Natural killer cell (primary cell): ENCODE measurements at places on chromosomes 7 and 10. TPM values are rescaled to one million over a fixed set of nuclear protein-coding genes. Genes with fewer than 3 reads are reported as not detected.

ZP3 gene
- 6.1 TPM for total RNA-seq

TLX1 gene
- not detected for total RNA-seq

ECHDC3 gene
- 4.8 TPM for total RNA-seq

PLCE1 gene
- total RNA-seq = not detected

SEMA3C gene
- total RNA-seq = 12.2 TPM

CDK14 gene
- total RNA-seq = 12.5 TPM

CALML5 gene
- total RNA-seq = not detected

FGFBP3 gene
- total RNA-seq = 2.9 TPM

ZNF736 gene
- total RNA-seq = 26.6 TPM

FAM25A gene
- not detected for total RNA-seq

PDLIM1 gene
- total RNA-seq = 7.1 TPM

PSPH gene
- 2.8 TPM for total RNA-seq

DNA sequence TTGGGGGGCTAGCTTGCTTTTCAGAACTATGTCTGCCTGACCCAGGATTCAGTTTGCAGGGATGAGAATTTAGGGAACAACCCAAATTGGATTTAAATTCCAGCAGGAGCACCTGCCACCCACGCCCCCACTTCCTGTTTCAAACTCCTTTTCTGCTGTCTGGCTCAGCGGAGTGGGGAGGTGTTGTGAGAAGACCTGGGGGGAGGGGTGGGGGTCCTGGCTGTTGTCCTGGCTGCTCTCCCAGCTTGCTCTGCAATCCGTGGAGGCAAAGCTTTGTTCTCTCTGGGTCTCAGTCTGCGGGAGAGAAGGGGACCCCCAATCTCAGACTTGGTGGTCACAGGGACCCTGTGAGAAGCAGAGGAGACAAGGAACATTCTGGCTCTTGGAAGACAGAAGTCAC, 799 bp downstream of the KCNK18 start:
- H3K27ac ChIP-seq = no peak overlapping the region
- H3K27me3 ChIP-seq = no peaks in the 10 kb centered on the region
- no peaks in the 10 kb centered on the region for H3K36me3 ChIP-seq
- no peaks in the 10 kb centered on the region for H3K4me1 ChIP-seq
- H3K4me3 ChIP-seq = no peak overlapping the region

- no peaks in the 10 kb centered on the region for H3K27me3 ChIP-seq
- no peak overlapping the region for H3K4me3 ChIP-seq
- no peaks in the 10 kb centered on the region for H3K36me3 ChIP-seq
- no peak for DNase-seq
Observed at GRCh38 chr10:70328967-70329366, 45.2 kb upstream of the NPFFR1 start.

- no peak for DNase-seq
- no peaks in the 10 kb centered on the region for H3K36me3 ChIP-seq
- H3K4me1 ChIP-seq = no peaks in the 10 kb centered on the region
- H3K4me3 ChIP-seq = no peak overlapping the region
Observed at GRCh38 chr7:124552217-124552616, 213.4 kb downstream of the GPR37 start.

- H3K4me1 ChIP-seq = peaks cover 46% of the 10 kb centered on the region
- H3K27me3 ChIP-seq = no peaks in the 10 kb centered on the region
- peaks cover 57% of the 10 kb centered on the region for H3K36me3 ChIP-seq
- no peak overlapping the region for H3K4me3 ChIP-seq
Observed at GRCh38 chr10:3774814-3775695, 10.0 kb downstream of the KLF6 start.

- peak; percentile 93 for DNase-seq
- no peaks in the 10 kb centered on the region for H3K27me3 ChIP-seq
- peaks cover 25% of the 10 kb centered on the region for H3K4me1 ChIP-seq
- H3K27ac ChIP-seq = peak within 1 kb of the TSS; percentile 91
- peak within 1 kb of the TSS; percentile 94 for H3K4me3 ChIP-seq
Observed at GRCh38 chr7:1569833-1570632, at the start of gene PSMG3. PSMG3 (minus strand) TSS chr7:1570032; CDS start chr7:1569339, 693 bp downstream.

DNA sequence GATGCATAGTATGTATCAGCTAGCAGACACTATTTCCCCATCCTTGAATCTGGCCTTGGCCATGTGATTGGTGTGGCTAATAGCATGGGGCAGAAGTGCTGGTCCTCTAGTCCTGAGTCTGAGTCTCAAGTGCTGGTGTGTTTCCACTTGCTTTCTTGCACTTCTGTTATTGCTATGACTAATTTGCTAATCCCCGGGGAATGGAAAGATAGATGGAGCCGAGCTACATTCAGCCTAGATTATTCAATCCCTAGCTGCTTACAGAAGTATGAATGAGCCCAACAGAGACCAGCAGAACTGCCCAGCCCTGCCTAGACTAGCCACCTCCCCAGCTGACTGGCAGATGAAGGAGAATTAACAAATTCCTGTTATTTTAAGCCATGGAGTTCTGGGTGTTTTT, 53.2 kb upstream of the SYPL1 start:
- H3K27me3 ChIP-seq = no peaks in the 10 kb centered on the region
- no peak for DNase-seq
- no peaks in the 10 kb centered on the region for H3K4me1 ChIP-seq
- no peak overlapping the region for H3K4me3 ChIP-seq
- H3K27ac ChIP-seq = no peak overlapping the region
- no peaks in the 10 kb centered on the region for H3K36me3 ChIP-seq

DNA sequence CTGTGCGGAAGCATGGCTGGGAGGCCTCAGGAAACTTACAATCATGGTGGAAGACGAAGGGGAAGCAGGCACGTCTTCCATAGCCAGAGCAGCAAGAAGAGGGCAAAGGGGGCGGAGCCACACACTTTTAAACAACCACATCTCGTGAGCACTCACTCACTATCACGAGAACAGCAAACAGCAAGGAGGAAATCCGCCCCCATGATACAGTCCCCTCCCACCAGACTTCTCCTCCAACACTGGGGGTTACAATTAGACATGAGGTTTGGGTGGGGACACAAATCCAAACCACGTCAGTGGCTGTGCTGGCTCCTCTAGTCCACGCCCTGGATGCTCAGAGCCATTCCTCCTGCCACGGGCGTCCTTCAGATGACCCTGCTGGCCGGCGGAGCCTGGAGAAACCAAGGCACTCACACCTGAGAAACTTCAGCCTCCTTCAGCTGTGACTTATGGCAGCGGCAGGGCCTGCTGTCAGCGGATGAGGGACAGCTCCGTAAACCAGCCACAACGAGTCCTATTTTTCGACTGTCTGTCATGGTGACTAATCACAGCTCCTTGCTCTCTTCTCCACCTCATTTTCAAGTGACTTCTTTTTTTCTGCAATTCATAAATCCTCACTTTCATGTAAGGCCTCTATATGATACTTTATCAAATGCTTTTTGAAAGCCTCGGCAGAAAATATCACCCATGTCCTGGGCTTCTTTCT, 167.9 kb upstream of the PFKP start:
- DNase-seq = no peak
- no peaks in the 10 kb centered on the region for H3K4me1 ChIP-seq
- no peak overlapping the region for H3K4me3 ChIP-seq
- no peaks in the 10 kb centered on the region for H3K27me3 ChIP-seq
- no peak overlapping the region for H3K27ac ChIP-seq

GRCh38 chr10:131082991-131083481, 228.5 kb downstream of the TCERG1L start:
- no peaks in the 10 kb centered on the region for H3K27me3 ChIP-seq
- no peaks in the 10 kb centered on the region for H3K4me1 ChIP-seq
- no peak overlapping the region for H3K4me3 ChIP-seq
- no peak overlapping the region for H3K27ac ChIP-seq
- H3K36me3 ChIP-seq = no peaks in the 10 kb centered on the region
- no peak for DNase-seq

DNA sequence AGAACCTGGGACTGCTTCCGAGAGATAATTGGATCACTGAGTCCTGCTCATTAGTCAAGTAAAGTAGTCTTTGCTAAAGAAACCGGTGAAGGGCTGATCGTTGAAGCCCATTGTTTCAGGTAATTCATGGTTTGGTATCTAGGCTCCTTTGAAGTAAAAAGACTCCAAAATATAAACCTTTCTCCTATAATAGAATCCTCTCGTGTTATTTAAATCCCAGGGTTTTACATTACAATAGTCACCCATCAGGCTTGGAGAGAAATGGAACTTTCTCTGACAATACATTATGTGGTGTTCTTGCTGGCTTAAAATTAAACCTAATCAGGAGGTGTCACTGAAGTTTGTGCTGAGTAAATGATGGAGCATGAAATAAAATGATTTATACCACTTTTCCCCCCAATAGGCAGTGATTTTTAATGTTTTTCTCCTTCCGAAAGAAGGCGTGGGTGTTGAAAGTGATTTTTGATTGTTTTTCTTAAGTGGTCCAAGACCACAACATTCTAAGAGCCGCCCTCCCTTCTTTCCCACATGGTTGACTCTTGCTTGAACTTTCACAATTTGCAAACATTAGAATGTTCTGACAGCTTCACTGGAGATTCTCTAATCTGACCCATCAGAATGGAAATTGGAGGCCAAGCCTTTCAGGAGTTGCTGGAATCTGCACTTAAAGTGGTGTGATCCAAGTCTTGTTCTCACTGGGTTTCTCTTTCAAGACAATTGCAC, 44.2 kb downstream of the LRMDA start:
- H3K4me3 ChIP-seq = no peak overlapping the region
- no peaks in the 10 kb centered on the region for H3K27me3 ChIP-seq
- no peak for DNase-seq
- no peaks in the 10 kb centered on the region for H3K4me1 ChIP-seq

DNA sequence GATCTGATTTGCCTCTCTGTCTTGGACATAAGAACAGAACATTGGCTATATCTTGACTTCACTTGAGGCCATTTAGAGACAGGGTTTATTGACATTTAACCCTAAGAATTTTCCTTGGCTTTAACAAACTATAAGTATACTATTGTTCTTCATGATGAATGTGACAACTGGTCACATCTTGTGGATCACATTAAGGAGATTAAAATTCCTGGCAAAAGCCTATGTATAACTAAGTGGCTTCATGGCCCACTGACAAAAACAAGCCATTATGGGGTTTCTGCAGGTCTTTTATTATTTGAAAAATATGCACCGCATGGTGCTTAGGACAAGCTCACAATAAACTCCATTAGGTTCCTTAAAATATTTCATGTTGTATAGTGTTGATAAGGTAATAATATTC, 54.8 kb downstream of the THNSL1 start:
- H3K4me1 ChIP-seq = no peaks in the 10 kb centered on the region
- no peaks in the 10 kb centered on the region for H3K36me3 ChIP-seq
- DNase-seq = no peak
- H3K27ac ChIP-seq = no peak overlapping the region
- H3K27me3 ChIP-seq = no peaks in the 10 kb centered on the region

GRCh38 chr7:134707663-134708378, 61.2 kb downstream of the BPGM start:
- no peak for DNase-seq
- H3K36me3 ChIP-seq = no peaks in the 10 kb centered on the region
- H3K27ac ChIP-seq = no peak overlapping the region
- H3K4me1 ChIP-seq = peaks cover 9% of the 10 kb centered on the region
- H3K4me3 ChIP-seq = no peak overlapping the region

- no peak for DNase-seq
- H3K36me3 ChIP-seq = no peaks in the 10 kb centered on the region
- no peaks in the 10 kb centered on the region for H3K27me3 ChIP-seq
- no peak overlapping the region for H3K4me3 ChIP-seq
- H3K4me1 ChIP-seq = no peaks in the 10 kb centered on the region
- H3K27ac ChIP-seq = no peak overlapping the region
Observed at GRCh38 chr7:88347517-88347916, 40.8 kb upstream of the STEAP4 start.

GRCh38 chr7:121279060-121279620, 49.7 kb upstream of the WNT16 start:
- H3K4me3 ChIP-seq = no peak overlapping the region
- H3K27ac ChIP-seq = no peak overlapping the region
- no peaks in the 10 kb centered on the region for H3K4me1 ChIP-seq
- no peak for DNase-seq

DNA sequence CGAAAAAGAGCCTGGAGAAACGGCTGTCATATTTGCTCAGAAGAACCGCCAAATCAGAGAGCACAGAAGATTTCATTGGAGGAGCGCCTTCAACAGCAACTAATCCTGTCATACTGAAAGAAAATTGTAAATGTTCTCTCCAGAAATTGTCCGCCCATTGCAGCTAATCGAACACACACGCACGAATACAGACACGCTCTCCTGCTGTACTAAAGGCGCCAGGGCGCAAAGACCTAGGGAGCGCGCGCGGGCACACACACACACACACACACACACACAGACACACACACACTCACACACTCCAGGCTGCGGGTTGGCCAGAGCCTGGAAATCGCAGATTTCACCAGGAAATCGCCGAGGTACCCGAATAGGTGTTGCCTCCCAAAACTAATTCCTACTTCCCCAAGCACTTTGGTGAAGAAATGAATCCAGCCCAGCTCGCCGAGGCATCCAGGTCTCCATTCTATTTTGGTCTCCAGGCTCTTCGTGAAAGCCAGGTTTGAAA, at the start of gene CHRM2:
CHRM2 (plus strand) TSS at position 157 of the 505 bp plus-strand sequence. CDS start 146,214 bp downstream, outside the sequence.
- H3K4me3 ChIP-seq = no peak within 1 kb of the TSS
- H3K27me3 ChIP-seq = peaks cover 8% of the 10 kb centered on the region
